Cortex of kidney (tissue), 1 donor: ENCODE measurements at places on chromosomes 6 and 20.

DNA sequence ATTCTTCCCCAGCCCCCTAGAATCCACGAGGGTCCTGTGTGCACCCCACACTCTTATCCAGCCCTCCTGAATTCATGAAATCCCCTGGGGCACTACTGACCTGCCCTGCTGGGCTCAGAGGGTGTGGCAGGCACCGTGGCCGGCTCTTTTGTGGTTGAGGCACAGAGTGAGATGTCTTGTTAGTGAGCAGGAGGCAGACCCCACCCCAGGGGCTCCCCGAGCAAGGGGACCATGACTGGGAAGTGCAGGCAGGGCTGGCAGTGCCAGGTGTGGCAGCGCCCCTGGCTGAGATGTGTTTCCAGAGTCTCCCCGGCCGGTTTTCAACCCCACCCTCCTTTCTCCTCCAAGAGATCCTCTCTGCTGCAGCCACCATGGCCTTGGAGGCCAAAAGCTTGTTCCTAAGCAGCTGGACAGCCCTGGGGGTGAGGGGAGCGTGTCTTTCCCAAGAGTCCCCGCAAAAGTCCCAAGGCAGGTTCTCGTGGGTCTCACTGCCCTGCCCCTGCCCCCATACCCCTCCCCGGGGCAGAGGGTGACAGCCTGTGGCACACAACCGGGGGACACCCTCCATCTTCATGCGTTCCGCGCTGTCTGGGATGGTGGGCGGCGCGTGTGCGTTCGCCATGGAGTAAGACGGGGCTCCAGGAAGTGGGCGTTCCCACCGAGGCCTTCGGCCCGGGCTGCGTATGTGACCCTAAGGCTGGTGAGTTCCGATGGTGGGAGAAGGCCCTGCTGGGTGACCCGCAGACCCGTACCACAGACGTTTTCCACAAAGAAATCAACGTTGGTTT, 208.9 kb downstream of the TAF4 start:
- no peak for DNase-seq

- no peak for DNase-seq
Measured at GRCh38 chr20:58129721-58130151, 98.7 kb downstream of the ANKRD60 start.

- DNase-seq = no peak
Measured at GRCh38 chr6:105560611-105561066, 157.8 kb upstream of the PREP start.

GRCh38 chr6:83019741-83020140, 45.9 kb downstream of the UBE3D start:
- DNase-seq = no peak

GRCh38 chr20:1941226-1941625, 46.0 kb downstream of the SIRPA start:
- no peak for DNase-seq

DNA sequence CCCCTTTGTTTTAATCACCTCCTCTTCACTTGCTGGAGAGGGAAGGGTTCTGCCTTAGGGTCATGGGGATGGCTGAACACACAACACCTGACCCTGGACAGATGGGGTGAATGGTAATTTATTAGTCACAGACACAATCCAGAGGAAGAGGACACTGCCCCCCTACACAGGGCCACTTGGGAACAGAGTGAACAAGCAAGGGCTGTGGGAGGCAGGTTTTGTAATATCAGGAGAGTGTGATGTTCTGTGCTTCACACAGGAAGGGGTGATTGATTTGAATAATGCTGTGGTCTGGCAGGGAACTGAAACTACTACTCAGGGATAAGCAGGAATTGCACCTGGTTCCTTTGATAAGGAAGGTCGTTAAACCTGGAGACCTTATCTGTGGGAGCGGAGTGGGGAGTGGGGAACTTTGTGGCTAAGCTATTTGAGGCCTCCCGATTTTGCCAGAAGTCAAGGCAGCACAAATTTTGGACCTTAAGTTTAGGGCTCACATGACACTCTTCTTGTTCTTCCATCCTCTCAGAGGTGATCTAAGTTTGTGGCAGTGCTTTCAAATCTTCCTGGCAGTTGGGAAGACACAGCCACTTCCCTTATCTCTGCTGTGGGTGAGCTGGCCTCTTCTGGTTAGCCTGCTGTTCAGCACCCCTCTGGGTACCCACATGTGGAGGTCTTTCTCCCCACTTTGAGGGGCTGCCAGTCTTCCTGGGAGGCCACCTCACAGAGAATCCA, 77.8 kb downstream of the CD164 start:
- DNase-seq = no peak

DNA sequence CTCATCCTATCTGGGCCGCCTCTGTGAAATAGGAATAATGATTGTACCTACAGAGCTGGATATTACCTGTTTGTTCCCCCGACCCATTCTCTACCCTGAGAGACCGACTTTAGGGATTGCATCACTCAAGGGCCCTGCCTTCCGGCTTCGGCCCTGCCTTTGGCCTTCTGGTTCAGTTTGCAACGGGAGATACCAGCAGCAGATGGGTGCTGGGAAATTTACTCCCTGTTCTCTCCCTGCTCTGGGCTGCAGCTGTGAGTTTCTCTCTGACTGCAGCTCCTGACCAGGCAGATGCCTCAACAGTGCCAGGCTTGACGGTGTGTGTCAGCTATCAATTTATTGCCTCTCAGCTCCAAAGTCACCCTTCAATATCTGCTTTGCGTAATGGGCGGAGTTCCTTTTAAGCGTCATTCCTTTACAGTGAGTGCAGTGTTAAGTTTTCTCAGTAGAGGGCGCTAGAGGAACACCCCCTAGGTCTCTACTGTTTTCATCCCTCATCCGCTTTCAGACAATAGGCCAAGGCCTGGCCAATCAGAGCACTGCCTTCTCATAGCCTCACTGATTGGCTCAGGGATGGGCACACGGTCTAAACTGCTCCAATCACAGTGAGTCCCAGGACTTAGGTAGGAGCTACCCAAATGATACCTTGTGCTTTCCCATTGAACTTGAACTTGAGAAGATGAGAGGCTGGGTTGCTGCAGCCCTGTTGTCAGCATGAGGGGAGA, 30.0 kb downstream of the KCNG1 start:
- no peak for DNase-seq

GRCh38 chr20:45337367-45338120, 10.7 kb downstream of the SDC4 start:
- peak; percentile 26 for DNase-seq

GRCh38 chr6:118252474-118252873, 295.6 kb upstream of the PLN start:
- DNase-seq = no peak

- DNase-seq = no peak
Measured at GRCh38 chr20:45311589-45312211, 3.6 kb upstream of the MATN4 start.

DNA sequence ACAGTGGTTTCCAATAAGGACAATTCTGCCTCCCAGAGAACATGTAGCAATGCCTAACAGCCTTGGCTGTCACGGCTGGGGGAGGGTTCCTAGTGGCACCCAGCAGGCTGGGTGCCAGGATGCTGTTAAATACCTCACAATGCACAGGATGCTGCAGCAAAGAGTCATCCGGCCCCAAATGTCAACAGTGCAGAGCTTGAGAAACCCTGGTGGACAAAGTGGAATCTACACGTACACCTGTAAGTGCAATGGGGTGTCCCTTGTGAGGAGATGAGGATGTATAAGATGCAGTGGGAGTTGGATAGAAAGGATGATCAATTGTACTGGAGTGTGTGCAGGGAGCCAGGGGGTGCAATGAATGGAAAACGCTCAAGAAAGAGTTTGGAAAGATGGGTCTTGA, 142.4 kb downstream of the FNDC1 start:
- DNase-seq = no peak

GRCh38 chr6:53857318-53858094, 62.7 kb downstream of the LRRC1 start:
- DNase-seq = no peak

- no peak for DNase-seq
Measured at GRCh38 chr6:5517796-5518195, 256.5 kb downstream of the FARS2 start.

DNA sequence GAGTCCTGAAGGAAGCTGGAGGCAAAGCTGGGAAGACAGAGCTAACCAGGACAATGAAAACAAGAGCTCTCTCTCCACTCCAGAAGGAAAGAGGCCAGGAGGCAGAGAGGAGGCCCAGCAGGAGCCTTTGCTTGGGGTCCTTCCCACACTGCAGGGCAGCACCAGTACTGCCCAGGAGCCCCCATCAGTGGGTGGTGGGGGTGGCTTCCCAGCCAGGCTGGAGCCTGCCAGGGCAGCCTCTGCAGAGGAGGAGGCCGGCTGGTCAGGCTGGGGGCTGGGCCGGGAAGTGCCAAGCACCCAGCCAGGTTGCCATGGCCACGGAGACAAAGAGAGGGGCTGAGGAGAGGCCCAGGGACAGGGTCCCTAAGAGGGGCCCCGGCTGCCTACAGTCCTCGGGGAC, 33.4 kb downstream of the PREX1 start:
- DNase-seq = no peak

DNA sequence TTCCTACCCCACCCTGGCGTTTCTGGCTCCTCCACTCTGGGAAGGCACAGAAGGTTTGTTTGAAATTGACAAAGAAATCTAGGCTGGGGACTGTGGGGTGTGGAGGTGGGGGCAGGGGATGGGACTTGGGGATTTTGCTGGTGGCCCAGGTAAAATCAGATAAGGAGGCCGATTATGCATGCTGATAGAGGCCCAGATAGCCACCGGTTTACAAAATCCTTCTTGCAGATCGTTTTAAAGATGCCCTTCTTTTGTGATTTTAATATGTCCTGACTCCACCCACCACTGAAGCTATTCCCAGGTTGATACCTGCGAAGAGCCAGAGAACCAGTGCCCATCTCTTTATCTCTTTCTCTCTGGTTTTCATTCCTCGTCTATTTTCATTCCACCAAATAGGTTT, 104.9 kb downstream of the TFAP2C start:
- no peak for DNase-seq

DNA sequence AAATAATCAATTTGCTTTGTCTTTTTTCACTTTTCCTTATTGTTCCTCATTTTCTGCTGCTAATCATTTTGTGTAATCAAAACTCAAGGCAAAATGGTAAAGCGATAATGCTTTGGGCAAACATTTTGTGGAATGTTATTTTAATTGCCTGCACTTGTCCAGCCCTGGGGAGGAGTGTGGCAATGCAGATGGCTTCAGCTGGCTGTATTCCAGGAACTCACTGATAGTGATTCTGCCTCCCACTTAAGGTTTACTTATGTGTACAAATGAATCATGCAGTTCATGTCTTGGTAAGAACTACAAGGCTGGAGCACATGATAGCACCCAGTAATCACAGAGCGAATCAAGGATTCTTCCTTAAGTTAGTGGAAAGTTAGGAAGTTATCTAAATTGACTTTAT, 107.8 kb downstream of the COL19A1 start:
- DNase-seq = no peak
